ENCODE measurements at places on chromosomes 3 and 15.
A peak's percentile ranks its signal among the peaks of the same experiment; 100 is the strongest.

- no peak for DNase-seq
Measured at GRCh38 chr15:29873264-29873663, 51.0 kb upstream of the TJP1 start.

GRCh38 chr3:130515755-130516154 lies 1.2 kb upstream of the COL6A6 start:
- no peak for DNase-seq

DNA sequence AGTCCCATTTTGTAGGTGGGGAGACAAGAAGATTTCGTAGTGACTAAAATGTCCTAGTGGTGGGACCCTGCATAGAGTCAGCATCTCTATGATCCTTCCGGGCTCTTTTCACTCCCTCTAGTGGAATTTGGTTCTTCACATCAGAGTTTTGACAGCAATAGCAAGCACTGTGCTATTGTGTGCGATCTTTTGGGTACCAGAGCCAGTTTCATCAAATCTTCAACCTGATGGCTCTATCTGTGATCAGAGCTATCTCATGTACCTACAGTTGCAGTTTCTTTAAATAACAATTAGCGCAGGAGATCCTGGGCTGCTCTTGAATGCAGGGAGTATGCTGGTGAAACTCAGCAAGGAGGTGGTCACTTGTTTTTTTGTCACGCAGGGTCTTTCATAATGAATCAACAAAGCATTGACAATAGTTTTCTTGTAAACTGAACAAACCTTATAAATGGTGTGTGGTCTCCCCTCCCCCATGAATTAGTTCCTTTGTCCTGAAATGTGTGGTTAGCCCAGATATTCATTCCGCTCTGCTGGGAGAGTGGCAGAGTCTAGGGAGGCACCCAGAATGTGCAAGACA lies 257.2 kb upstream of the SOX2 start:
- DNase-seq, result no peak

DNA sequence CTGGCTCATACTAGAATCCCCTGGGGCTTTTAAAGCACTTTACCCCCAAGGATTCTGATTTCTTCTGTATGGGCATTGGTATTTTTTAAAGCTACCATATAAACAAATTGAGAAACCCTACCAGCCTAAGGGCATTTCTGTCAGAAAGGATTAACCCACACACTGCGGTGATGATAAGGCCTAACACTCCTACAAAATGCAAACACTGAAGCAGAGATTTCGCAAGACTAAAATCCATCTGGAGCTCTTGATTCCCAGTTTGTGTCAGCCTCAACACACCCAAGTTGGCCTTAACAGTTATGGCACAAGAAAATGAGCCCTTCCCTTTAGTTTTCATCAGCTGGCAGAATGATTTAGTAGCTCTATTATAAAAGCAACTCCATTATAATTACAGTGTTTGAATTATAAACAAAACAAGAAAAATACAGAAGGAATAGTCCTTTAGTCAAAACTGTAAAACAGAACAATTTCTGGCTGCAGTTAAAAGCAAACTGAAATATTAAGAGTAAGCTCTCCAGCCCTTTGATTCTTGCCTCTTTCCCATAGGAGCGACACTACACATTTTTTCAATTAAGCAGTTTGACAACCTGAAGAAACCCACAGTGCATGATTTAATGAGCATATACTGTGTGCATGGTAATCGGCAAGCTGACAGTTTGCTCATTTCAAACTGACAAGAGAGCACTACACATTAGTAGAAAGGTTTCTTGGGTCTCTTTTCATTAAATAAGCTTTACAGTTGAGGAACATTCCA lies 441.2 kb downstream of the FHIT start:
- DNase-seq, result no peak

- no peak for DNase-seq
Measured at GRCh38 chr15:34496207-34496995, 58.8 kb upstream of the GOLGA8A start.

DNA sequence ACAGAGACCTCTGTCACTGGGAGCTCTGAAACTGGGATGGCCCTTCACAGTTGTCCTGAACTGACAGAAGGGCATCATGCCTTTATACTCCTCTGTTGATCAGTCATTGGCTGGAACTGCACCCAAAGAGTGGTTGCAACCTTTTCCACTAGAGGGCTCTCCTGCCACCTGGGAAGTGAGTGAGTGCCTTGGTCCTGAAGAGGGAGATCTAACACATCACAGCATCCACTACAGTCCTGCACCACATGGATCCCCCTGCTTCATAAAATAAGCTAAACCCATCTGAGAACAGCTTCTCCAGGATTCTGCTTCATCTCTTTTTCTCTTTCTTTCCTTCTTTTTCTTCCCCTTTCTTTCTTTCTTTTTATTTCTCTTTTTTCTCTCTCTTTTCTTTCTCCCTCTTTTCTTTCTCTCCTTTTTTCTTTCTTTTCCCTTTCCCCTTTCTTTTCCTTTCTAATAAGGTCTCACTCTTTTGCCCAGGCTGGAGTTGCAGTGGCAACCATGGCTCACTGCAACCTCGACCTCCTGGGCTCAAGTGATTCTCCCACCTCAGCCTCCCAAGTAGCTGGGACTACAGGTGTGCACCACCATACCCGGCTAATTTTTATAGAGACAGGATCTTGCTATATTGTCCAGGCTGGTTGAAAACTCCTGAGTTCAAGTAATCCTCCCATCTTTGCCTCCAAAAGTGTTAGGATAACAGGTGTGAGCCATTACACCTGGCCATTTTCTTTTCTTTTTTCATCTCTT lies 42.8 kb upstream of the RAF1 start:
- peak; percentile 12 for DNase-seq

- no peak for DNase-seq
Measured at GRCh38 chr3:9951962-9952805, at the start of gene PRRT3. PRRT3 (minus strand) TSS chr3:9952408; CDS start chr3:9950115, 2,293 bp downstream.

- peak; percentile 3 for DNase-seq
Measured at GRCh38 chr15:82830427-82831173, 21.2 kb downstream of the WHAMM start.

DNA sequence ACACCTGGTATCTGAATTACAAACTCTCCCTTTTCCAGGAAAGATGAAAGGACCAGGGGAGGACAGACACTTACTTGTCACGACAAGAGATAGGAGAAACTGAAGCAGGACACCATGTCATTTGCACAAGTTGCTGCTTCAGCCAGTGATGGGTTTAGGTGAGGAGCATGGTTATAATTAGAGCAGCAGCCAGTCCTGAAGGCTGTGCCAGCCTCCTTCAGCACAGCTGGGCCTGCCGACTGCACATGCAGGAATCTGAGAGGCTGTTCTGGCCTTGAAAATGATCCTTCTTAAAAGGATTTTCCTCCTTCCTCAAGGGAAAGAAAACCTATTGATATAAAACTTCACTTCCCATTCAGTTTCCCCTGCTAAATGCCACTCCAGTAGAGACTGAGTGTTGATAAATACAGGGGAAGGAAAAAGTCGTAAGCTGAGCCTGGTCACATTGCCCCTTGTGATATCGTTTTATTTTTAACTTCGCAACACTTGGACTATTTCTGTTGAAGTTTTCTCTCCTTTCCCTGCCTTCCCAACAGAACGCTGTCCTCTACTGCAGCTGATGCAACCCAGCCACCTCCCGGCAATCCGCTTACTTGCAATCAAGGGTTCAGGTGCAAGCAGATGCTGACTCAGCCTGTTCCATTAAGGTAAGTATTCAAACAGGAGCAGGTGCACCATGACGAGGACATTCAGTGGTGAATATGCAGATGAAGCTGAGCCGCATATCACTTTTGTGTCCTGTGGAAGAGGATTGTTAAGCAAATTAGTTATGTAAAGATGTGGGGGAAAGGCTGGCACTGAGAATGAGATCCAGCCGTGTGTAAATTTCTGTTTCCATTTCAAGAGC lies at the start of gene FBXO40:
Gene FBXO40 (plus strand): TSS at position 524 of the 847 bp plus-strand sequence. CDS start 27,197 bp downstream, outside the sequence.
- no peak for DNase-seq
